ENCODE measurements at places on chromosomes 11 and 22.

- no peak for DNase-seq
Observed at GRCh38 chr22:39665229-39665628, 94.7 kb downstream of the CACNA1I start.

DNA sequence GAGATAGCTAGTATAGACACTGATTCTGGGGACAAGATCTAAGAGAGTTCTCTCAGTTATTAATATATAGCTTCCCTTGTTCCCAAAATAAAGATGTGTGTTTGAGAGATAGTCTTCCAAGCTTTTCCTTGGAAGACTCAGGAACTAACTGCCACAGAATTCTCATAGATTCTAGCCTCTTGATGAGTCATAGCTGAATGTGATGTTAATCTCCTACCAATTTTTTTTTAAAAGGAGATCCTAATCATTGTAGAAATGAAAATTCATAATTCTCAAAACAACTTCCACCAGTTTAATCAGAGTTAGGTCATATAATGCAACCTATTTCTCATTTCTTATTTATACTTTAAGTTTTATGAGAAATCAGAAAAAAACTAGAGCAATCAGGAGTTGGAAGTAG lies 148.8 kb downstream of the JRKL start:
- no peak for DNase-seq

DNA sequence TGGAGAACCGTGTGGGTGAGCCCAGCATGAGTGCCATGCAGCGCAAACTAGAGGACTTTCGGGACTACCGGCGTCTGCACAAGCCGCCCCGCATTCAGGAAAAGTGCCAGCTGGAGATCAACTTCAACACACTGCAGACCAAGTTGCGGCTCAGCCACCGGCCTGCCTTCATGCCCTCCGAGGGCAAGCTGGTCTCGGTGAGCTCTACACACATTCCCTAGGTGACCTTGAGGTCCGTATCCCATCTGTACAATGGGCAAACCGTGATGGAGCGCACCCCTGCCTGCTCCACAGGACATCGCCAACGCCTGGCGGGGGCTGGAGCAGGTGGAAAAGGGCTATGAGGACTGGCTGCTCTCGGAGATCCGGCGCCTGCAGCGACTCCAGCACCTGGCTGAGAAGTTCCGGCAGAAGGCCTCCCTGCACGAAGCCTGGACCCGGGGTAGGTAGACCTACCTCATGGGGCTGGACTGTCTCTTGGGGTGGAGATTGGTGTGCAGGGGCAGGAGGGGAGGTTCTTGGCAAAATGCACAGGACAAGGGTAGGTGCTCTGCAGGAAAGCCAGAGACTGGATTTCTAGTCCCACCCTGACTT lies 10.6 kb downstream of the CTSF start:
- no peak for DNase-seq

DNA sequence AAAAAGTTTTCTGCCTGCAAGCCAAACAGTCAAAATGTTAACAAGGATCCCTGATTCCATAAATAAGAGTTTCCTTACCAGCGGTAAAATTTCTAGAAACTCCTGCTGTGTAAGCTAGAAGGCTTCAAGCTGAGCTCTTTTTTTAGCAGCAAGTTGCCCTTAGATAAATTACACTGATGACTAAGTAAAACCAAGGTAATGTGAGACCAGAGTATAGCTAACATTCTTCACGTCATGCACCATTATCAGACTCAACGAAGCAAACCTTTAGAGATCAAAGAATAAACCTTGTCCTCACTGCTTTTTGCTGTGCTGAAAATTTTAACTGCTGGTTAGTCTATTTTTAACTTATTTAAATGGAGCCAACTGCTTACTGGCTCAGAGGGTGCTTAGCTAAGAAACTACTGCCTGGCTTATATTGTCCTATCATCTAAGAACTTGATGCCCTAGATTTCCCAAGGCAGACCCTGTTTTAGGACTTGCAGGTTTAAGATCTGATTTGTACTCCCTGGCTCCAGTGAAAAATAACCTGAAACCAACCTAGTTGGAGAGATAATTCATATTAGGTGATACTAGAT lies 900.7 kb downstream of the JRKL start:
- DNase-seq = no peak

- no peak for DNase-seq
Observed at GRCh38 chr11:123523539-123523938, 93.5 kb downstream of the GRAMD1B start.

GRCh38 chr11:35082321-35083180 lies 56.4 kb upstream of the CD44 start:
- no peak for DNase-seq

DNA sequence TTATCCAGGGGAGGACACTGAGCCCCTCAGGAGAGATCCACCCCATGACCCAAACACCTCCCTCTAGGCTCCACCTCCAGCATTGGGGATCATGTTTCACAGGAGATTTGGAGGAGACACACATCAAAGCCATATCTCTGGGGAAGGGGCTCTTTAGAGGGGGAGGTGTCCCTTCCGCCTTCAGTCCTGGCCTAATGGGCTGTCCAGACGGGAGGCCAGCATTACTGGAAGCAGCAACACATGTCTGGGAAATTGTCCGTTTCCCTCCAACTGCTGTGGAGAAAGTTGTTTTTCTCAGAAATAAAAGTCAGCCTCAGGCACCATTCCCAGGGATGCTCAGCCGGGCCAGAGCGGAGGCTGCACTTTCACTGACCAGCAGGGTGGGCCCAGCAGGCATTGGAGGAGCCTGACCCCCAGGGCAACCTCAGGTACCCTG lies 9.5 kb downstream of the CACNA1I start:
- no peak for DNase-seq

DNA sequence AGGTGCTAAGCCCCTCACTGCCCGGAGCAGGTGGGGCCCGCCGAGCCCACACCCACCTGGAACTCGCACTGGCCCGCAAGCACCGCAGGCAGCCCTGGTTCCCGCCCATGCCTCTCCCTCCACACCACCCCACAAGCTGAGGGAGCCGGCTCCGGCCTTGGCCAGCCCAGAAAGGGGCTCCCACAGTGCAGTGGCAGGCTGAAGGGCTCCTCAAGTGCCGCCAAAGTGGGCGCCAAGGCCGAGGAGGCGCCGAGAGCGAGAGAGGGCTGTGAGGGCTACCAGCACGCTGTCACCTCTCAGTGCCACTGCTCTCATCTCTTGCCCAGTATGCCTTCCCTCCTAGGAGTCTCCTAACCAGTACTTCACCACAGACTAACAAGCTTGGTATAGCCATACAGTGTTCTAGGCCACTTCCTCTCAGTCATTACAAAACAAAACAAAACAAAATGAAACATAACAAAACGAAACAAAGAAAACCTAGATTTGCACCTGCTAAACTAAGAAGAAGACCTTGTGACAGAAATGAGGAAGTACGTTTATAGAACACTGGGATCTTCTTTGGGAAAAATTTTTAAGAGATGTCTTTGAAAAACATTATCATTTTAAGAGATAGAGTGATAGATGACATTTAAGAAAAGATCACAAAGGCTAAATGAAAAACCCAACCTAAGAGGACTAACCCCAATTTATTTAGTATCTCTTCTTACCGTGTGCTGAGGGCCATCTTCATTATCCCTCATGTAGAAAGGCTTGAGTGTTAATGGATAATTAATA lies 47.7 kb upstream of the GAB2 start:
- DNase-seq = no peak

DNA sequence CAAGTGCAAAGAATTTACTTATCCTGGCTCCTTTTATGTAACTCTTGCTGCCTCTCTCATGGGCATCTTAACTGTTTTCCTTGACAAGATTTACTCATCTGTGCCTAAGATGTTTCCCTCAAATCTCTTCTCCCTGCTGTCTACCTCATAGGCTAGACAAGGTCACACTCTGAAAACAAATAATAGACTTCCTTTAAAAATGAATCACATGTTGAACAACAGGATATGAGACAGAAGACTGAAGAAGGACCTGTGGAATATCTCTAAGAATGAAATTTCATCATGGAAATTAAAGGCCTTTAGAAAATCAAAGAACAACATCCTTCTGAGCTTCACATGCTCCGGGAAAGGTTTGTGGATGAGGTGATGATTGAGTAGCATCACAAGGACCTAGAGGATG lies 6.0 kb upstream of the SCGB2A2 start:
- no peak for DNase-seq

DNA sequence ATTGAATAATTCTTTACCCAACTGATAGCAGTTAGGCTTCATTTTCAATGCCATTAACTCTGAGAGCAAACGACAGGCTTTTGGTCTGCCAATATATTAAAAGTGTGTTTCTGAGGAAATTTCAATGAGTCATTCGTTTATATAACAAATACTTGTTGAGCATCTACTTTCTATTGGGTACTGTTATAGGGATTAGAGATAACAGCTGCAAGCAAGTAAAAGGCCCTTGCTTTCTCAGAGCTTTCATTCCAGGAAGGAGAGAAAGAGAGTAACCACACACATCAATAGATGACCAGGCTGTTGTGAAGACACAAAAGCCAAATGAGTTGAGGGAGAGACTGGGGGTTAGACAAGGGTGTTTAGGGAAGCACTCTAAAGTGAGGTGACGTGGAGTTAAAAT lies 35.7 kb downstream of the CD44 start:
- DNase-seq = no peak
